ENCODE measurements at places on chromosomes 6 and 20.

- no peak for DNase-seq
Observed at GRCh38 chr6:162108041-162108440, 619.5 kb downstream of the PRKN start.

GRCh38 chr6:11478586-11478985, 59.0 kb upstream of the TMEM170B start:
- DNase-seq = no peak

DNA sequence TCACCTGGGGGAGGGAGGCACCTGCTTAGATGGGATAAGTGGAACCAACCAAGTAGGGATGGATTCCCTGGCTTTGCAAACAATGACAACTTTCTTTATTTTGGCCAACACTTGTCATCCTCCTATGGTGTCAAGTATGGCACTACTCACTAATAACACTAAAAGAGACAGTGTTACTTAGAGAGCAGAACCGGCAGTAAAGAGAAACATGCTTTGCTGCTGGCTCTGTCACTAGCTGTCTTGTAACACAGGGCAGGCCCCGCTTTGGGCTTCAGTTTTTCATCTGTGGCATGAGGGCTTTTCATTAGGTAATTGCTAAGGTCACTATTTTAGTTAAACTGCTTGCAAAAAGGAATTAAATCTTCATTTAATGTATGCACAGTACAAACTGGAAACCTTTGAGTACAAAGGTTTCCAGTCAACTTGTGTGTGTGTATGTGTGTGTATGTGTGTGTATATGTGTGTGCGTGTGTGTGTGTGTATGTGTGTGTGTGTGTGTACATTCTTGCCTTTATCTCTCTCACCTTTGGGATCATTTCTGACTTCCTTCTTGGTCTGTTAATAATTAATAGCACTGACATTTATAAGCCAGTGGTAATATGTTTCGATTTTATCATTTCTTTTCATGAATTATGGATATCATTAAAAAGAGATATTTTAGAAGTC, 64.7 kb downstream of the BTBD3 start:
- no peak for DNase-seq

- DNase-seq = no peak
Observed at GRCh38 chr6:132458887-132459604, 53.9 kb downstream of the STX7 start.

DNA sequence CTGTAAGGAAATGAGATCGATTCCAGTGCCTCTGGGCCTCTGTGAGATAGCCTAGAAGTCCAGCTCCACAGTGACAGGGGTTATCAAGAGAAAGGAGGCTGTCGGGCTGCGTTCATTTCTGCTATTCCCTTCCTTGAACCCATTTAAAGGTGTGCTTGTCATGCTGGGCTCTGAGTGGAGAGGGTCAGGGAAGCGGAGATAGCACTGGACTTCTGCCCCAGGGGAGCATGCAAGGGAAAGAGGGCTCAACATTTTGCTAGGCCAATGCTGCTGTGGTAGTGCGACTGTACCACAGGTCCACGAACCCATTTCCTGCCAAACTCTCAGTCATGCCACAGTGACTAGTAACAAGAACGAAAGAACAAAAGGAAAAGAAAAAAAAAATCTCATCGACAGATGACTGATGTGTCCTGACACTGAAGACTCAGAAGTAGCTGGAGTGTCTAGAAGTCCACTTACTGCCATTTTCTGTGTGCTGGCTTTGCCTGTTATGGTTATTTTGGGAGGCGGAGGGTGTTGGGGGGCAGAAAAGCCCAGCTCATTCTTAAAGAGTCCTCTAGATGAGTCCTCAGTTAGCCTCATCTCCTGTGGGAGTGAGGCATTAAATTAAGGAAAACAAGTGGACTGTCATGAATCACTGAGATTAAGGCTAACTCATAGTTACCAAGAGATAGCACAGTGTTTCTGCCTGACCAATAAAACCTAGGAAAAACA, 8.1 kb downstream of the NEDD9 start:
- no peak for DNase-seq

GRCh38 chr6:56019973-56020372, 144.6 kb upstream of the BMP5 start:
- no peak for DNase-seq

GRCh38 chr6:37630281-37630799, 67.3 kb downstream of the MDGA1 start:
- no peak for DNase-seq

- no peak for DNase-seq
Observed at GRCh38 chr20:19695081-19695480, 63.0 kb upstream of the RIN2 start.

DNA sequence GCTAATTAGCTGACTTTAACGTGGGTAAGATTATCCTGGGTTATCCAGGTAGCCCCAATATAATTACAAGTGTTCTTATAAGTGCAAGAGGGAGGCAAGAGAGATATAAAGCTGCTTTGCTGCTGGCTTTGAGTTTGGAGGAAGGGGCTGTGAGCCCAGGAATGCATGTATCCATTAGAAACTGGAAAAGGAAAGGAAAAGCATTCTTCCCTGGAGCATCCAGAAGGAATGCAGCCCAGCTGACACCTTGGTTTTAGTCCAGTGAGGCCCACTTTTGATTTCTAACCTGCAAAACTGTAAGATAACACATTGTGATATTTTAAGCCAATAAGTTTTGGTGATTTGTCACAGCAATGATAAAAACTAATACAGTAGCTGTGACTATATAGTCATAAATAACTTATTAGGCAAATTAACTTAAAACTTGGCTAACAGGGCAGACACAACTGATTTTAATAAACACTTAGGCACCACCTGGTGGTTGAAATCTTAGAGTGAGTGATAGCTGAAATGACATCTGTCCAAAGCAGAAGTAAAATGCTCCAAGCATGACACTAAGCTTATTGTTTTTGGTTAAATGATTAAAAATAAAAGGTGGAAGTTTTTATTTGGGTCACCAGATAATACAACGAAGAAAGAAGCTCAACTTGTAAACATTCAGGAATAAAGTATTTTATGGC, 35.6 kb downstream of the ADGRF4 start:
- no peak for DNase-seq

DNA sequence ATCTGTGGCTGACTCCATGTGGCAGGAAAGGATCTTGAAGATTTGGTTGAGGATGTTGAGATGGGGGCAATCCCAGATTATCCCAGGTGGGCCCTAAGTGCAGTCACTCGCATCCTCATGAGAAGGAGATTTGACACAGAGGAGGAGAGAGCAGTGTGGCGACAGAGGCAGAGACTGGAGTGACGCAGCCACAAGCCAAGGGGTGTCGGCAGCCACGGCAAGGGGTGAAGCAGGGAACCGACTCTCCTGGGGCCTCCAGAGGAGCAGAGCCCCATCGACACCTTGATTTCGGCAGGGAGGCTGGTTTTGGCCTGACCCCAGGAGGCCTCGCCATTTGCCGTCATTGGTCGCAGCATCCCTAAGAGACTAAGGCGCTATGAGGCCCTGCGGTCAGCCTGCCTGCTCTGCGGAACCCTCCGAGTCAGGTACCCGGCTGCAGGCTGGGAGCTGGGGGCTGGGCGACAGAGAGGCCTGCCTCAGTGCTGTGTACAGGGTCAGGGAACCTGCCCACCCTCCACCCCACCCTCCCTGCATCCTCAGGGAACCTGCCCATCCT, 12.5 kb downstream of the EEF1A2 start:
- no peak for DNase-seq

DNA sequence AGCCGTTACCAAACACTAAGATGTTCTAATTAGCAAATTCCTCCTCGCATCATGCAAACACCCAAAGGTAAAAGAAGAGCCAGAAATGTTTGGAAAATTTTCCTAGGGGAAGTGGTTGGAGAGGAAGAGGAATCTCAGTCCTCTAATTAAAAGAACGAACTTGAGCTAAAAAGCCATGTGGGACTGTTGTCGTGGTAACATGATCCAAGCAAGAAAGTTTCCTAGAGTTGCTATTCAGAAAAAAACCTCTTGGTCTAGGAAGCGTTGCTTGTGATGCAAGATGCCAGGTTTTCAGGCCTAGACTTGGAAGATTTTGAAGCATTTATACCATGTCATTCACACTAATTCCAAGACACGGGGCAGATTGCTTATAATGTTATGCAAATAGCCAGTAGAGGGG, 106.8 kb upstream of the DOK5 start:
- no peak for DNase-seq

- DNase-seq = no peak
Observed at GRCh38 chr6:39217177-39217864, 12.0 kb downstream of the KCNK5 start.

Measured in GM12891 (cell line).